Fibroblast of skin of left biceps (primary cell): ENCODE measurements at places on chromosomes 3 and 15.
A peak's percentile ranks its signal among the peaks of the same experiment; 100 is the strongest.

DNA sequence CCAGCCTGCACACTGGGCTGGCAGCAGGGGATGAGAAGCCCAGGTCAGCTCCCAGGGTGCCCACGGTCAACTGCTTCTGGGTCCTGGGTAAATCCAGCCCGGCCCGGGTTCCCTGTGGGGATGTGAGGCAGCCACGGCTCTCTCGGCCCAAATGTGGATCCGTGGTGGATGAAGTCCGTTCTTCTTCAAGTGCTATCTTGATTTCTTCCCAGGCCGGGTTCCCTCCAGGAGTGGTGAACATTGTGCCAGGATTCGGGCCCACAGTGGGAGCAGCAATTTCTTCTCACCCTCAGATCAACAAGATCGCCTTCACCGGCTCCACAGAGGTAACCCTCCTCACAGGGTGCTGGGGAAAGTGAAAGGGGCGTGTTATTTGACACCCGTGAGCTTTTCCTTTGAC lies 16.1 kb downstream of the ALDH1A3 start:
- DNase-seq, result no peak

DNA sequence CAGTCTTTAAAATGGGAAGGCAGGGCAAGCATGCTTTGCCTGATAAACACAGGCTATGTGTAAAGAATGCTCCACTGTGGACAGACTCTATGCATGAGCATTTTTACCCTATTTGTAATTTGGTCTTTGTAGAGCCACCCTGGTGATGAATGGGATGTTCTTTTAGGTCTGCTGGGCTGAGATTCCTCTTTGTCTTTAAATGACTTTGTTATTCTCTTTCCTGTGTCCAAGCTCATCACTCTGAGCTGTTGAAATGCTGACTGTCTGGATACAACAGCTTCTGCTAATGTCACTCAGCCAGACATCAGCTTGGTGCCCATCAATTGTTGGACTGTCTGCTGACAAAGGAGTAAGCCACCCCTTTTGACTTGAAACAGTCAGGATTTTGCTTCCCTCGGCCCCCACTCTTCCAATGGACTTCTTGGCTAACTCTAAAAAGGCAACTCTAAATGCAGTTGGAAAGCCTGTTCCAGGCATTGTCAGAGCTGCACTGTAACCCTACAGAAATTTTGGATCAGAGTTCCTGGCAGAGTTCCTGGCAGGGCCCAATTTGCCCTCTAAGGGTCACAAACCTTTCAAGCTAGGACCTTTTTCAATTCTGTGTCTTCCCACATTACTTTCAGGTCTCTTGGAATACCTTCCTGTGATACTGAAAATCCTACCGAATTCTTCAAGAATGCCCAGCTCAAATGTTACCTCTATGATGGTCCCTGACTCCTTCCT lies 40.5 kb upstream of the EIF1B start:
- DNase-seq, result no peak

GRCh38 chr3:41701191-41701698 lies 260.7 kb downstream of the ULK4 start:
- no peak for DNase-seq

DNA sequence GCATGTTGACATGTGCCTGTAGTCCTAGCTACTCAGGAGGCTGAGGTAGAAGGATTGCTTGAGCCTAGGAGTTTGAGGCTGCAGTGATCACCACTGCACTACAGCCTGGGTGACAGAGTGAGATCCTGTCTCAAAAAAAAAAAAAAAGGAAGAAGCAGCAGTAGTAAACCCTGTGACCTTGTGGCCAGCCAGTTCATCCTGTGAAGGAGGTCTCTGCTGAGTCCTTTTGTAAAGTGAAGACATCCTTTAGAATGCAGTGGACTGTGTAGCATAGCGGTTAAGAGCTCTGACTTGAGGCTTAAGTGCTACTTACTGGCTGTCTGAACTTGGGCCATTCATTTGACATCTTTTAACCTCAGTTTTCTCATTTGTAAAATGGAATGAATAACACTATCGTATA lies 8.3 kb downstream of the EXOSC7 start:
- no peak for DNase-seq

DNA sequence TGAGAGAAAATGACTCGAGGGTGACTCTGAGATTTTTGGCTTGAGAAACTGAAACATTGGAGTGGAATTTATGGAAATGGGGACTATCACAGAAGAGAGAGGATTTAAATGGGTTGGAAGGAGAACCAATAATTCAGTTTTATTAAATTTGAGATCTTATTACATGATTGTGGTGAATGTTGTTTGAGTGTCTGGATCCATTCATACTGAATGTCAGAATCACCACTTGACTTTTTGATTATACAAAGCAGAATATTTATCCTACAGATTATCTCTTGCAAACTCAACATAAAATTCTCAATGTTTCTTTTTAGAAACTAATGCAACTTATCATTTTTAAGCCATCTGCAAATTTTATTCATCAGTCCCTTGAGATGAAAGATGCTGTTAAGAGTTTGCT lies 332.8 kb downstream of the CNTN3 start:
- no peak for DNase-seq

GRCh38 chr3:194866236-194866635 lies 180.6 kb downstream of the FAM43A start:
- no peak for DNase-seq

- DNase-seq, result peak; percentile 66
Observed at GRCh38 chr3:141370065-141370533, 1.8 kb downstream of the ZBTB38 start.

DNA sequence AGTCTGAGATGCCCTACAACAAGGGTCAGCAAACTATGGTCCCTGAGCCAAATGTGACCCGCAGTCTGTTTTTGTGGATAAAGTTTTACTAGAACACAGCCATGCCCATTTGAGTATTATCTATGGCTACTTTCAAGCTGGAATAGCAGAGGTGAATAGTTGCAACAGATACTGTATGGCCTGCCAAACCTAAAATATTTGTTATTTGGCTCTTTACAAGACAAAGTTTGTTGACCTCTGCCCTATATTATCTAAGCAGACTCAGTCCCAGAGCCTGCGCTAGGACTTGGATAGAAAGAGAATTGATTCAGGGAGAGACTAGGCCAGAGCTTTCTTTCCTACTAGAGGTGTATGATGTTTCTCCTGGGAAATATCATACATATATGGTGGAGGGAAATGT lies 81.7 kb upstream of the NMNAT3 start:
- DNase-seq, result no peak

DNA sequence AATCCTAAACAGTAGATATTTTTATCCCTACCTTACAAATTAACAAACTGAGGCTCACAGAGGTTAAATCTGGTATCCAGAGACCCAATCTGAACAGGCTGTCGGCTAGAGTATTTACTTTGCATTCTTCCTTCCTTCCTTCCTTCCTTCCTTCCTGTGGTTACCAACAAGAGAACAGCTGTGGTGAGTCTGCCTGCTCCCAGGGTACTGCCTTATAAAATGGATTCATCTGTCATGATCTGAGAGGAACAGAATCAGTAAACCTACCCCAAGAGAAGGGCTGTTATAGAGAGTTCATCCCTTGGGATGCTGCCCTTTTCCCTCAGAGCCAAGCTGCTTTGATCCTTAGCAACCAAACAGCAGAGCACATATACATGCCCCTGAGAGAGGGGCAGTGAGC lies 3.6 kb downstream of the GADL1 start:
- no peak for DNase-seq

DNA sequence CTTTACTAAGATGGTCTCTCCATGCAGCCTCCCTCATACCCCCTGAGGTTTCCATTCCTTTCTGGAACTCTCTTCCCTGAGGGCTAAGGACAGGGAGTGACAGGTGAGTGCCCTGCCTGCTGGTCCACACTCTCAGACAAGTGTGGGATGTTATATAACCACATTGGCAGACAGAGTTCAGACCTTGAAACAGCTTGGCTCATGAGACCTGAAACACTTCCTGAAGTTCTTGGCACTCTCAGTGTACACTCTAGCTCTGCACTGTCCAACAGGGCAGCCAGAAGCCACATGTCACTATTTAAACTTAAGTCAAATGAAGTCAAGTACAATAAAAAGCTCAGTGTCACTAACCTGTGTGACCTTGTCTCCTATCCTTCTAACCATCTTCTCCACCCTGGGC lies 188.5 kb downstream of the ZNF621 start:
- no peak for DNase-seq

DNA sequence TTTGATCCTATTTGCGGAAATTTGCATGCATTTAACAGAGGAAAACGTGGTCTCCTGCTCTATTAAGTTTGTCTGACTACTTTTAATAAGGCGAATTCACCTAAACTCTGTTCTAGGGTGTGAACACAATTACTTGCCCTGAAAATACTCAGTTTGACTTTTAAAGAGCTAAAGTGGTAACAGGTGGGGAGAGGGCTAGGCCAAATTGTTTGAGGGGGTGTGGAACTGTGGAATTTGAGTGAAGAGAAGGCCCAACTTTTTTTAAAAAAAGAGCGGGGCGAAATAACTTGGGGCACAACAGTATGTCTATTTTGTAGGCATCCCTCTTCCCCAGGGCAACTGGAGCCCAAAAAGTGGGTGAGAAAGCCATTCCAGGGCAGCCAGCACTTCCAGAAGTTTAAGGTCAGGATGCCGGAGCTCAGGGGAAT lies 580 bp upstream of the FXR1 start:
- no peak for DNase-seq

GRCh38 chr3:44060164-44060563 lies 181.5 kb upstream of the TOPAZ1 start:
- DNase-seq, result no peak

DNA sequence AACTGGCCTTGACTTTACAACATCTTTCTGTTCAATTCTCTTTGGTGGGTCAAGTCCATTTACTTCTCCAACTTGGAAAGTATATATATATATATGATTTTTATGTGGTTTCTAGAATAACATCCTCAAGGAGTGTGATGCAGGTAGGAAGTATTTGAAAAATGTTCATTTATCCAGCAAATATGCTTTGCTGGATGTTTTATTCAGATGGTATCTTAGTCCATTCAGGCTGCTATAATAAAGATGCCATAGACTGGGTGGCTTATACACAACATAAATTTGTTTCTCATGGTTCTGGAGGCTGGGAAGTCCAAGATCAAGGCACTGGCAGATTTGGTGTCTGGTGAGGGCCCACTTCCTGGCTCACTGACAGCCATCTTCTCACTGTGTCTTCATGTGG lies 168.7 kb upstream of the RASGRP1 start:
- no peak for DNase-seq

GRCh38 chr15:33200444-33200843 lies 5.9 kb upstream of the FMN1 start:
- no peak for DNase-seq

GRCh38 chr15:99442252-99442897 lies 123.4 kb upstream of the MEF2A start:
- peak; percentile 91 for DNase-seq

GRCh38 chr3:146465693-146466465 lies 3.5 kb downstream of the PLSCR2 start:
- DNase-seq, result no peak

DNA sequence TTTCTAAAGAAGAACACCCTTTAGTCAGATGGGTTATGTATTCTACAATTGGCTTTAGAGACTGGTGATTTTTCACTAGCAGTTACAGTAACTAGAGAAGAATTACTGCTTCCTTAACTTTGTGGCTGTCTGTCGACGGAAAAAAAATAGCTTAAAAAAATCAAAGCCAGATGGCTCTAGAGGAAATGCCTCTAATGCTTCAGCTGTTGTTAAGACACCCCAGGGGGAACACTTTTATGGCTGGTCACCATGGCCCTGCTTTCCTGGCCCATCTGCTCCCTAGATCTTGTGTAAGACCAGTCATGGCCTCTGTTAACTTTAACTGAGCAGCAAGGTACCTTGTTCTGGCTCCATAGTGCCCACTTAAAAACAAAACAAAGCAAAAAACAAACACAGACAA lies 198.6 kb upstream of the PLSCR5 start:
- DNase-seq, result peak; percentile 95

GRCh38 chr3:194056731-194057415 lies 79.1 kb upstream of the HES1 start:
- no peak for DNase-seq

DNA sequence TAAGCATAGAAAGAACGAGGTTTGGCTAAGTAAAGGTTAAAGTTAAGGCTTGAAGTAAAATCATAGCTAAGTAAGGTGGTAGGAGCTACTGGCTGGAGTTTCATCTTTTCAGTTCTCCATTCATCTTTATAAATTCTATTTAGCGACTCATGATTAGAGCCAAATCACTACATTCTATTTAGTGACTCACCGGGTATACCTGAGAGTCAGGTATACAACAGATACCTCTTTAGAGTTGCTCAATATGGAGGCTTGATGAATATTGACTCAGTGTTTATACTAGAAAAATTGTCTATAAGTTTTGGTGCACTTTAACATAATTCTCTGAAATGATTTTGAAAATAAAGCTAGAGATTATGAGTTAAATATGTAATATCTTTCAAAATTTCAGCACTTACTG lies 328.8 kb upstream of the GRM7 start:
- DNase-seq, result no peak

- DNase-seq, result no peak
Observed at GRCh38 chr3:136050250-136050649, 84.7 kb downstream of the PPP2R3A start.

DNA sequence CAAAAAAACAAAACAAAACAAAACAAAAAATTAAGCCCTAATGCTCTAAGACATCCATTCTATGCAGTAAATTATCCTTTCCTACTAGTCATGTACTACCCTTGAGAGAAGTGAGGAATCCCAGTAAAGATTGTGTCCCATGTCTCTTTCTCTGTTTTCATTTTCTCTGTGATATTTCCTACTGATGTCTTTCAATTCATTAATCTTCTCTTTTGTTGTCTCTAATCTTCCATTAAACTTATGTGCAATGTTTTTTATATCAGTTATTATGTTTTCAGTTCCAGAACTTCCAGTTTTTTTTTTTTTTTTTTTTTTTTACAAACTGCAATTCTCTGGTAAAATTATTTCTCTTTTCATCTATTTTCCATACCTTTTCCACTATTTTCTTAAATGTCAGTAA lies 44.1 kb upstream of the SLC12A8 start:
- no peak for DNase-seq

DNA sequence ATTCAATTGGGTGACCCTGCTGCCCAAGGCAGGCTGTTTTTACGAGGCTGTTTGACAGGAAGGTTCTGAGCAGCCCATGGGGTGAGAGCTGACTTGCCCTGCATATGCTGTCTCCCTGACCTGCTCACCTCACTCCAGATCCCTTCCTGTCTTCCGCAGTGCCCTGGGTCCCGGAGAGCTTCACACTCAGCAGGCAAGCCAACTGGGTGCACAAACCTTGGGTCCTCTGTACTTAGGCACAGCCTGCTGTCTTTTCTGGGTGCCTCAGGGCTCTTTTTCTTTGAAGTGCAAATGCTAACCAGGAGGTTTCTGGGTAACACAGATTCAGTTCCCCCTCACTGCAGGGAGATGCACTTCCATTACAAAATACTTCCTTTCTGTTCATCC lies 32.8 kb downstream of the ZXDC start:
- DNase-seq, result no peak

DNA sequence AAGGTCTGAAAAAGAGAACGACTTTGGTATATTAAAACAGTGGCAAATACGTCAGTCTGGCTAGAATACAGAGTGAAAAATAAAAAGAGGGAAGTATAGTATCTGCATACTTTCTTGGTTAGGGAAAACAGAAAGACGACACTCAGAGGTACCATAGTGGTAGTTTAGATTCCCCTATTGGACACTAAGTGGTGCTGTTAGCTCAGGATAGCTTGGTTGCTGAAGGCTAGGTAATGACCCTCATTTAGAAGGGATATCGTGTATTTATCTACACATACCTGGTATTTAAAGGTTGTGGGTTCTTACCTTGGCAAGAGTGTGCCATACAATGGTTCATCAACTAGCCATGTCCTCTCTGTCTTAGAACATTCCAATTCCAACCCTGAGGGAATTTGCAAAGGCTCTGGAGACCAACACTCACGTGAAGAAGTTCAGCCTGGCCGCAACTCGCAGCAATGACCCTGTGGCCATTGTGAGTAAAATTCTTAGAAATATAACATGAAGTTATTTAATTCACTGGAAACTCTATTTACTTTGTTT lies 31.0 kb downstream of the TMOD2 start:
- no peak for DNase-seq
